ENCODE measurements at places on chromosomes 7 and 10.

- no peak for DNase-seq
Measured at GRCh38 chr10:28293236-28294168, 9.4 kb downstream of the MPP7 start.

GRCh38 chr10:95693071-95693667 lies 558 bp downstream of the TCTN3 start:
- no peak for DNase-seq

DNA sequence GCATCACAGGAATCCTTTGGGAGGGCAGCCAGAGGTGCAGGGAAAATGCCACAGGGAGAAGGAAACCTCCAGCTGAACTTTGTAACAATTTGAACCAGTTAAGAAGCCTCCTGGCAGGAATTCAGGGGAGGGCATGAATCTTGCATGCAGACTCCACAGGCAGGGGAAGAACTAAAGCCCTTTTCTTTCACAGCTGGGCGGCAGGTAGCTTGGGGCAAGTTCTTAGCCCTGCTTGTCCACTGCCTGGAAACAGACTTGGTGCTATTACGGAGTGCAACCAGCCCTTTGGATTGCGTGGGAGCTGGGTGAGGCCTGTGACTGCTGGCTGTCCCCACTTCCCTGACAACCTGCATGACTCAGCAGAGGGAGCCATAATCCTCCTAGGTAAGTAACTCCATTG lies 51.7 kb upstream of the ADAM12 start:
- DNase-seq, result no peak

DNA sequence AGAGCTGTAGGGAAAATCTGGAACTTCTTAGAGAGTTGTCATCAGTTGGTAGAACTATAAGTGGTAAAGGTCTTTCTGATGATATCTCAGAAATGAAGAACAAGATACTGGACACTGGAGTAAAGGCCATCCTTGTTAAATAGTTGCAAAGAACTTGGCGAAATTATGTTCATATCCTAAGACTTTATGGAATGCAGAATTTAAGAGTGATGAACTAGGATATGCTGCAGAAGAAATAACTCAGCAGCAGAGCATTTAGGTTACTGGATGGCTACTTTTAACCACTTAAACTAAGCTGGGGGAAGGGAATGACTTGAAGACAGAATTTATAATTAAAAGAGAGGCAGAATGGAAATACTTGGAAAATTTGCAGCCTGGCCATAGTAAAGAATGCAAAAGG lies 23.7 kb downstream of the PTEN start:
- DNase-seq, result no peak

- DNase-seq, result no peak
Measured at GRCh38 chr7:95682913-95683312, 86.6 kb upstream of the PDK4 start.

DNA sequence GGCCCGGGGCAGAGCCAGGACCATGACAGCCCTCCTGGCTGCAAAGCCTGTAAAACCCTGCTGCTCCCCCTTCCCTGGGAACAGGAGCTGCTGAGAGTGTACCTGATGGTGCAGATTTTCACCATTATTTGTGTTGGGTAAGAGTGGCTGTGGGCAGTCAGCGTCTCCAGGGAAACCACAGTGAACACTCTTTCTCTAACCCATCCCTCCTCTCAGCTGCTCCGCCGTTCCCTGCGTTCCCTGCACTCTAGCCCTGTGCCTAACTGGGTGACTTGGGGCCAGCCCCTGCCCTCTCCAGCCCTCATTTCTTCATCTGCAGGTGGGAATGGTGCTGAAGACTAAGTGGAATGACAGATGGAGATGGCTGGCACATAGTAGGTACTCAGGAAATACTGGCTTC lies 75.9 kb upstream of the PCBD1 start:
- peak; percentile 63 for DNase-seq

Data from posterior vena cava (tissue), 2 donors.